Neural progenitor cell (in vitro differentiated cells): ENCODE measurements at places on chromosomes 16 and 17.
A peak's percentile ranks its signal among the peaks of the same experiment; 100 is the strongest.

DNA sequence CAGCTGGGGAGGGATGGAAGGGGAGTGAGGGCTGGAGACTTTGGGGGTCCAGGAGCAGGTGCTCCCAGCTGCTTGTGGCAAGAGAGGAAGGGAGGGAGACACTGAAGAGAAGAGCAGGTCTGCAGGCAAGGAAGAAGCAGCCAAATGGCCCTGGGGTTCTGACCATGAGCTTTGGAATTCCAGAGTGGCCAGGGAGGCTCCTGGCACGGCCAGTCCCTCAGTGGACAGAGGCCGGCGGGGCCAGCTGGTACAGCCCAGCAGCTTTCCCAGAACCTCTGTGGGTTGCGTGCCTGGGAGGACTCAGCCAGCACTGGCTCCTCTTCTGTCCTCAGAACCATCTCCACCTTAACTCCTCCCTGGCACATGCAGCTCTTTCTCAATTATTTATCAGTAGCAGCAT lies 233.0 kb downstream of the MSI2 start:
- H3K36me3 ChIP-seq: no peaks in the 10 kb centered on the region
- H3K4me1 ChIP-seq: peaks cover 39% of the 10 kb centered on the region
- no peak for DNase-seq

DNA sequence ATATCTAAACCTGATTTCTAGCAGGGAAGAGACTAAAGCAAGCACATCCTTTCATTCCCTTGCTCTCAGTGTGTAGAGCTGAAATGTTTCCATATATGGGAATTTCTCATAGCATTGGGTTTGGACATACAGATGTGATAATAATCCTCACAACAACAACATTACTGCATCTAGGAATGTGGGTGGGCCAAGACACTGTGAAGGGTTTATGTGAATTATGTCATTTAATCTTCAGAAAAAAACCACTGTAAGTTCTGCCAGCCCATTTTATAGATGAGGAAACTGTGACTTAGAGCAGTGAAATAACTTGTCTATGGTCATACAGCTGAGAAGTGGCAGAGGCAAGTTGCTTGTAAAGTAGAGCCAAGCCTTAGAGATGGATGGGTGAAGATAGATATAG lies 5.2 kb downstream of the OMG start:
- no peaks in the 10 kb centered on the region for H3K27me3 ChIP-seq
- DNase-seq: no peak
- H3K4me3 ChIP-seq: no peak overlapping the region
- no peaks in the 10 kb centered on the region for H3K36me3 ChIP-seq
- no peak overlapping the region for H3K27ac ChIP-seq
- H3K4me1 ChIP-seq: peaks cover 12% of the 10 kb centered on the region

- H3K36me3 ChIP-seq: no peaks in the 10 kb centered on the region
- DNase-seq: peak; percentile 80
- H3K4me1 ChIP-seq: peaks cover 7% of the 10 kb centered on the region
- peak within 1 kb of the TSS; percentile 46 for H3K4me3 ChIP-seq
- peaks cover 100% of the 10 kb centered on the region for H3K27me3 ChIP-seq
Observed at GRCh38 chr16:56637814-56638750, at the start of gene MT1A. Gene MT1A (plus strand): TSS chr16:56638666. CDS start chr16:56638739, 73 bp downstream.

DNA sequence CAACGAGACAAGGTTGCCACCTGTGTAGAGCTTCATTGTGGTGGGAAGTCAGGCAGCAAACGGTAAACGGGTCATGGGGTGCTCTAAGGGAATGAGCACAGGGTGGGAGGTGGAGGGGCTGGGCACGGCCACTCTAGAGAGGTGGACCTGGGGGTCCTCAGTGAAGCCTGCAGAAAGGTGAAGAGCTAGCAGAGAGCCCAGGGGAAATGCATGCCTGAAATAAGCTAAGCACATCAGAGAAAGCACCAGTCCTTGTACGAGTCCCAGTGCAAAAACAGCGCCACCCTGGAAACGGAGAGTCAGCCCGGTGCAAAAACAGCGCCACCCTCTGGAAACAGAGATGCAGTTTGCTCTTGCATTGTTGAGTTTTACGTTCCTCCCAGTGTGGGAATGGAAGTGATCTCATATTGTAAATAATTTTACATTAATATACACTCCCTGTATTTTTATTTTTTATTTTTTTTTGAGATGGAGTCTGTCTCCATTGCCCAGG lies 65.0 kb downstream of the TBC1D16 start:
- H3K4me3 ChIP-seq: no peak overlapping the region
- peaks cover 38% of the 10 kb centered on the region for H3K27me3 ChIP-seq
- DNase-seq: peak; percentile 88
- peaks cover 12% of the 10 kb centered on the region for H3K4me1 ChIP-seq
- H3K36me3 ChIP-seq: no peaks in the 10 kb centered on the region

GRCh38 chr16:84369938-84370627 lies 1.7 kb downstream of the ATP2C2 start:
- H3K36me3 ChIP-seq: no peaks in the 10 kb centered on the region
- no peak overlapping the region for H3K4me3 ChIP-seq
- no peak for DNase-seq
- H3K4me1 ChIP-seq: peaks cover 15% of the 10 kb centered on the region
- H3K27ac ChIP-seq: no peak overlapping the region
